ENCODE measurements at places on chromosomes 3 and 15.
A peak's percentile ranks its signal among the peaks of the same experiment; 100 is the strongest.

DNA sequence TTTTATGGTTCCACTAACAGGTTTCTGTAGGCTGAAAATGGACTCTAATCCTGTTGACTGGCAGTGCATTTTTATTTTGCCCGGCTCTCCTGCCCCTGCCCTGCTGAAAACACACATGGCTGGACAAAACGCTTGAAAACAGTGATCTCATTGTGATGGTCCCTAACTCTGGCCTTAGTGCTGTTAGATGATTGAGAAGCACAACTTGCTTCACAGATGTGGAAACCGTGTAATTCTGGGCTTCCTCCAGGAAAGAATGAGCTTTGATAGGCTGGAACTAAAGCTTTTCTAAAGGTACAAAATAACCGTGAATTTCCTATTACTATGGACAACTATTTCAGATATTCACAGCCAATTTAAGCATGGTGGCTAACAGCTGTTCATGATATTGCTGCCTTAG lies 121.4 kb downstream of the VGLL3 start:
- DNase-seq, result no peak

- no peak for DNase-seq
These were observed 51.6 kb downstream of the ABHD2 start for GRCh38 chr15:89139613-89140499.

DNA sequence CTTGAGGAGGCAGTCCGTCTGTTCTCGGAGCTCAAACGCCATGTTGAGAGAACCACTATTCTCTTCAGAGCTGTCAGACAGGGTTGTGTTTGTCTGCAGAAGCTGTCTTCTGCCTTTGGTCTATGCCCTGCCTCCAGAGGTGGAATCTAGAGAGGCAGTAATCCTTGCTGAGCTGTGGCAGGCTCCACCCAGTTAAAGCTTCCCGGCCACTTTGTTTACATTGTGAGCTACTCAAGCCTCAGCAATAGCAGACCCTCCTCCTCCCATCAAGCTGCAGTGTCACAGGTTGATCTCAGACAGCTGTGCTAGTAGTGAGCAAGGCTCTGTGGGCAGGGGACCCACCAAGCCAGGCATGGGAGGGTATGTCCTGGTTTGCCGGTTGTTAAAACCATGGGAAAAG lies 8.9 kb downstream of the OR5AC2 start:
- peak; percentile 2 for DNase-seq

DNA sequence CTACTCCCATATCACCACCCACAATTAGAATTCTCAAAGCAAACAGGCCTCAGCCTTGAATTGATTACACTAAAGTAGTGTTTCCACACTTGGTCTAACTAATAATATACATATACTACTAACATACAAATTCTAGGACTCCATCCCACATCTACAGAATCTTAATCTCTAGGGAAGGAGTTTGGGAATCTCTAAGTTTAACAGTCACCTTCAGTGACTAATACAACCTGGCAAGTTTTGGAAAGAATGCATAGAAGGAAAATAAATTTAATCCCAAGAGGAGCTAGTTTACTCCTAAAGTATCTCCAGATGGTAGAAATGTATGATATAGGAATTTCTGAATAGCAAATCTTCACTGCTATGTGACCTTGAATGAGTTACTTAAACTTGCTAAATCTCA lies 9.1 kb downstream of the CLPX start:
- DNase-seq, result no peak

DNA sequence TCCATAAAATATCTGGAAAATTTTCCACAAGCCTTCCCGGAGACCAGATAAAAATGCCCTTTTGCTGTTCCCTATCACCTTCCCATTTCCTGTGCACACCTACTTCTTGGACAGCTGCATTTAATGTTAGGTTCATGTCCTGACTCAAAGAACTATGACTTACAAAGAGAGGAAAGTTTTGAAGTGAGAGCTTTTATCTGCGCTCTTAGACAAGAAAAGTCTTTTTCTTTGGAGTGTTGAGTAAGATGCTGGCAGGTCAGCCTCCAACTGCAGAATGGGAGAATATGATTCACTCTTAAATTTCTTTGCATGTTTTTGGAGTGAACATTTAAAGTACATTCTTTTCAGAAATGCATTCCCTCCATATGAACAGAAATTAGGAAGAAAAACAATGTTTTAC lies 147.3 kb upstream of the DPH6 start:
- DNase-seq, result no peak

DNA sequence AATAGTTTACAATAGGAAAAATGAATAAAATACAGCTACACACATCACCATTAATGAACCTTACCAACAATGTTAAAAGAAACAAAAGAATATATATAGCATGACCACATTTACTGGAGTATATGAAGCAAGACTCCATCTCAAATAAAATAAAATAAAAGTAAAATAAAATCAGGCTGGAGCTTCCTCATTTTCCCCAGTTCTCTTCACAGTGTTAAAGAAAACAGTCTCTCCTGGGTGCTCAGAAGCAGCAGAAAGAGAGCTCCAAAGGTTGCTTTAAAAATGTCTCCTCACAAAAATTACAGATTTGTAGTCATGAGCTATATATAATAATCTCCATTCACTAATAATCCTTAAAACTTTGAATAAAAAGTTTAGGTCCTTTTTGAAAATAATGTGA lies 48.8 kb downstream of the PIK3CB start:
- DNase-seq, result no peak

DNA sequence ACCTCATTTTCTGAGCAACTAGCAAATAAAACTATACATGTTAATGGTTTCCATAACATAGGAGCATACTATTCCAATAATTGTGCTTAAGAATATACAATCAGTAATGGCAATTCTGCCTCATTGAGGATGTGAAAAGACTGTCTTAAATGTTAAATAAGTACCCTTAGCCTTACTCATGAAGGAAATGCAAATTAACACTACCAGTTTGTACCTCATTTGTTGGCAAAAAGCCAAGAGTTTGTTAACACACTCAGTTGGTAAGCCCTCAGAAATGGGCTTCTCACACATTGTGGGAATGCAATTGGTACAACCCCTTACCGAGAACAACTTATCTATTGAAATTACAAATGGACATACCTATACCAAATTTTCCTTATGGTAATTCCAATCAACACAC lies 9.2 kb upstream of the STT3B start:
- no peak for DNase-seq

Measured in NCI-H187 (cell line).